ENCODE measurements at places on chromosomes 5 and 9. TPM values are rescaled to one million over a fixed set of nuclear protein-coding genes. Genes with fewer than 3 reads are reported as not detected.

DNA sequence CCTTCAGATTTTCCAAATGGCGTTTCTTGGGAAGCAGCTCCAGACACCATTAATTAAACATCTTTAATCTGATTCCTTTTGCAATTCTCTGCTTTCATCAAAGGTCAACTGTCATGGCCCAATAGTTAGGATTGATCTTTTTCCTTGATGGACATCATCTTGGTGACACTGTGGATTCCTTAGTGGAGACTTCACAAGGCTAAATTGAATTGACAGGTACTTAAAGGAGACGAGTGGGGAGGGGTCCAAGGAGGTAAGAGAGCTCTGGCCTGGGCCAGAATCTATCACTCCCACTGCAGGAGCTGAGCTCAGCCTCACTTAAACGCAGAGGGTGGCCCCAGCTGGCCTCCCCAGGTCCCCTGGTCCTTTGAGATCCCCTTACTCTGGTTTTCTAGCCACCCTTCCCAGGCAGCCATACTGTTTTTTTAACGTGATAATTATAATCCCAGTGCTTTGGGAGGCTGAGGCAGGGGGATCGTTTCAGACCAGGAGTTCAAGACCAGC lies 9.9 kb upstream of the HMCN2 start:
- DNase-seq: no peak

GRCh38 chr5:65778126-65778525 lies 56.1 kb downstream of the NLN start:
- DNase-seq: no peak

GRCh38 chr5:96928931-96929708 lies 6.8 kb upstream of the LNPEP start:
- no peak for DNase-seq

DNA sequence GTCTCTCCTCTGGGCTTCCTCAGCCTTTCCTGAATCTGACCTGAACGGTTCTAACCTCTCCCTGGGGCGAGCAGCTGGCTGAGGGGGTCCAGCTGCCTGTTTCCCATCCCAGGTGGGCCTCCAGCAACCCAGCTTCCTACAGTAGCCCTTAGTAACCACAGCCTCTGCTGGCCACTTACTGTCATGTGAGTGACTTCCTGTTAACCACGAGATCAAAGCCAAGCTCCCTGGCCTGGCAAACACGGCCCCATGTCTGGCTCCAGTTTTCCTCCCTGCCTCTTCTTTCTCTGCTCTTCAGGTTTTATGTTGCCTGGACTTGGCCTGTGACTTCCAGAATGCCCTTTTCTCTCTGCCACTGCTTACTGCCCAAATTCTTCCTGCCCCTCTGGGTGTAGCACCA lies 47.2 kb upstream of the DAB2IP start:
- DNase-seq: no peak

- DNase-seq: no peak
Observed at GRCh38 chr5:23234197-23234596, 273.2 kb upstream of the PRDM9 start.

- no peak for DNase-seq
Observed at GRCh38 chr5:134027288-134027615, 22.5 kb upstream of the VDAC1 start.

DNA sequence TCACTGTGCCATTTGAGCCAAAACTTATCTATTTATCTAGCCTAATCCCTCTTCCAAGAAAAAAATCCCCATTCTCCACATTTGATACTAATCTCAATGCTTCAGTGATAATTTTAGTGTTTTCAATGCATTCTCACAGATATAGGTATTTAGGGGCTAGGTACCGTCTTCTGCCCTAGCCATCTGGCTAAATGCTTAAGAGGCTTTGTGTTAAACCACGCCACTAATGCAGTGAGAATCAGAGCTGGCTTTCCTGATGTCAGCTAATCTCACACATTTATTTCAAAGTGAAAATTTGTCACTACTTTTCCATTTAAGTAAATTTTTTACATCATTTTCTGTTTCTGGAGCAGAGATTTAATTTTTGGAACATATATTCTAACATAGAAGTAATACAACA lies 479.7 kb downstream of the MAN2A1 start:
- no peak for DNase-seq

DNA sequence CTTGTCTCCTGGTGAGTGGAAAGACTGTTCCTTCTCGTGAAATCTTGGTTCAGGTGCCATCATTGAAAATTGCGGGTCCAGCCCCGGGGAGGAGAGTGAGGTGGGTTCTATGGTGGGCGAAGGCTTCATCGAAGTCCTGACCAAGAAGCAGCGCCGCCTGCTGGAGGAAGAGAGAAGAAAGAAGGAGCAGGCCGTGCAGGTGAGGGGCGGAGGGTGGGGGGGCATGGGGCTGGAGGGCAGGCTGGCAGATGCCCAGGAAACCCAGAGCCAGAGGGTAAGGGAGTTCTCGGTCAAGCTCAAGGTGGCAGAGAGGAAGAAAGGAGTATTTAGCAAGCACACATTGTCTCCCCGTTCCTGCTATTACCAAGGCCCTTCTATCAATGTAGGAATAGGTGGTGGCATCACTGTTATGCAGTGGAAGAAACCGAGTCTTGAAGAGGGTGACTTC lies 24.3 kb upstream of the POMT1 start:
- peak; percentile 61 for DNase-seq

The MARCOL gene
- not detected for total RNA-seq

GRCh38 chr5:54383941-54384340 lies 71.6 kb upstream of the HSPB3 start:
- no peak for DNase-seq

The IFNB1 gene
- not detected for total RNA-seq

The CCDC180 gene
- 52.3 TPM for total RNA-seq

The NNT gene
- total RNA-seq: 32.1 TPM

The PRDM9 gene
- 10.2 TPM for total RNA-seq

The STPG3 gene
- total RNA-seq: 14.6 TPM

GRCh38 chr5:159915904-159916840 lies at the start of gene ADRA1B:
TSS of gene ADRA1B (plus strand) at chr5:159916482. CDS start at chr5:159916906, 424 bp downstream.
- DNase-seq: peak; percentile 65

DNA sequence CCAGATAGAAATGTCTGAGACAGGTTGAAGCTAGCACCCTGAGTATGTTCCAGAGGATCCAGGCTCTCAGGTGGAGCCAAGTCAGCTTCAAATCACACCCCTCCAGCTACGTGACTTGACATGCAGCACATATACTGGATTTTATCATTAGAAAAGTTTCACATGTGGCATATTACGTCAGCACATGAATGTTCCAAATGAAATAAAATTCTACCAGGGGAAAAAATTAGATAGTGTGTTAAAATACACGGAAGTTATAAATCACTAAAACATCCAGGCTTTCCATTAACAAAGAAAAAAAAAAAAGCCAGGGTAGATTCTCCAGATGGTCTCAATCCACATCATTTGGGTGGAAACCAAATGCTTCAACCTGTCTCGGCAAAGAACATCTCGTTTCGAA lies 251.6 kb downstream of the MPDZ start:
- DNase-seq: no peak

DNA sequence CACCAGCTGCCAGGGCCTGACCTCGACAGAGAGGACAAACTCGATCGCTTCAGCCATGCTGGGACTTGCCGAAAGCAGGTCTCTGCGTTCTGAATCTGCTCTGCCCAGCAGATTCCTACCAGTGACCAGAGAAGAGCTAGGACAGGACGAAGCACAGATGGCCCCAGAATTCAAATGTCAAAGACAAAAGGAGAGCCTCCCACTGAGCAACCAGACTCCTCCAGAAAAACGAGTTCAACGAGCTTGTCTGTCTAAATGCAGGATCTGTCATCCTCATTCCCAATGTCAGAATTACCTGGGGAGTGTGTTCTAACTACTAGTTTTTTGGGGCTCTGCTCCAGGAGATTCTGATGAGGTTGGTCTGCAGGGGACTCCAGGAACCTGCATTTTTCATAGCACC lies 13.4 kb downstream of the AK8 start:
- no peak for DNase-seq

GRCh38 chr5:88930335-88930734 lies 47.4 kb upstream of the MEF2C start:
- no peak for DNase-seq

DNA sequence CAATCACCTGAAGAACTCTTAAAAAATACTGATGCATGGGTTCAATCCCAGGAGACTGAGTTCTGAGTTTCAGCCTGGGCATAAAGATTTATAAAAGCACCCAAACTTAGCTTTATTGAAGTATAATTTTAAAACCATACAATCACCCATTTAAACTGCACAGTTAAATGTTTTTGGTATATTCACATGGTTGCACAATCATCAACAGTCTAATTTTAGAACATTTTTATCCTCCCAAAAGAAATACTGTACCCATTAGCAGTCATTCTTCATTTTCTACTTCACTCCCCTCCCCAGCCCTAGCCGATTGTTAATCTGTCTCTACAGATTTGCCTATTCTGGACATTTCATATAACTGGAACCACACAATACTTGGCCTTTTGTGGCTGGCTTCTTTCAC lies 141.7 kb downstream of the ARSB start:
- no peak for DNase-seq

DNA sequence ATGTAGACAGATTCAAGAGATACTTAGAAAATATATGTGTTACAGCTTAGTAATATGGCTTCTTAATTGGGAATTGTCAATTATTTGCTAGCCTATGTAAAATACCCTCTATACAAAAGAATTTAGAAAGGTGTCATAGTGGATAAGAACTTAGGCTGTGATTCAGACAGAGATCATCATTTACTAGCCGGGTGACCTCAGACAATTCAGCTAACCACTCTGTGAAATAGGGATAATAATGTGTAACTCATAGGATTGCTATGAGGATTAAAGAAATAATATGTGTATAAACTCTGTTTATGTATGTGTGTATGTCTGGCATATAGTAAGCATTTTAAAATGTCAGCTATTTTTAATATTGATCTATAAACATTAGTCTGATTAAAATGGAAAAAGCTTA lies 5.9 kb upstream of the LARS1 start:
- DNase-seq: no peak

The SAP30L gene
- 56.9 TPM for total RNA-seq

The FOXI1 gene
- 0.19 TPM for total RNA-seq

DNA sequence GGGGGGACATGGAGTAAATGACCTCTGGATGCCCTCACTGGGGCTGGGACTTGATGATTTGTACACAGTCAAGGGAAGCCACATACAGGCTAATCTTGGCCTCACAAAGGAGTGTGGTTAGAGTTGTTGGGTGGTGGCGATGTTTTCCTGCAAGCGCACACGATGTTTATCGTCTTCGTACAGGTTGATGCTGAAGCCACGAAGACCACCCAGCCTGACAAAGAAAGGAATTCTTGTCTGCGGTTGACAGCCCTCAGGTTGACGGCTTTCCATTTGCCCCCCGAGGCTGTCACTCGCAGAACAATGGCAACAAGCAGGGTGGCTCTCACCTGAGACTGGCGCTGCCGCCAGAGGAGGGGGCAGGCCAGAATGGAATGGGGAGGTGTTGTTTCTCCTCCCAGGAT lies 14.1 kb upstream of the XPA start:
- no peak for DNase-seq

- DNase-seq: no peak
Observed at GRCh38 chr9:128943832-128944620, 3.4 kb downstream of the DOLK start.

The TLX3 gene
- total RNA-seq: not detected

DNA sequence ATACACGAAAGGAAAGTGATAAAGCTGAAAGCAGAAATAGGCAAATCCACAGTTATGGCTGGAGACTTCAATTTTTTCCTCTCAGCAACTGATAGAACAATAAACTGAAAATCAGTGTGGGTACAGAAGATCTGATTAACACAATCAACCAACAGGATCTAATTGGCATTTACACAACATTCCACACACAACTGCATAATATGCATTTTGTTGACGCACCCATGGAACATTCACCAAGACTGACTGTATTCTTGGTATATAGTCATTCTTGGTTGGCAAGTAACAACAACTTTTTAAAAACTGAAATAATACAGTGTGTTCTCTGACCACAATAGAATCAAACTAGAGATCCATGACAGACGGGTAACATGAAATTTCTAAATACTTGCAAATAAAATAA lies 218.7 kb upstream of the S1PR3 start:
- DNase-seq: no peak

- no peak for DNase-seq
Observed at GRCh38 chr5:43041110-43041668, 1.1 kb upstream of the ANXA2R start.

DNA sequence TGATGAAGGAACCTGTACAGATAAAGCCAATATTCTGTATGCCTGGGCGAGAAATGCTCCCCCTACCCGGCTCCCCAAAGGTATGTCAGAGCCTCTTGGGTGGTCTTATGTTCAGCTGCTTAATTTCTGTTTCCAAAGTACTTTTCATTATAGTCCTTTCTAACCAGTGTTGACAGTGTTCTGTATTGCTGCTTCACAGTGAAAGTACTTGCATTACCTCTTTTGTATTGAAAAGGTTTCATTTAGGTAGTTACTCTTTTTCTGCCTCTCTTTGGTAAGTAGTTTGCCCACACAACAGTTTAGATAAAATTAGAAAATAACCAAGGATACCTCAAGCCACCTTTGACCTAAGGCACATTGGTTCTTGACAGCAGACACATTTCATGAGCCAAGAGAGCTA lies 169.9 kb downstream of the PAM start:
- no peak for DNase-seq

- DNase-seq: no peak
Observed at GRCh38 chr5:95670568-95670967, 12.2 kb downstream of the SPATA9 start.

GRCh38 chr5:146027751-146028150 lies 77.6 kb downstream of the PLAC8L1 start:
- no peak for DNase-seq

- DNase-seq: peak; percentile 72
Observed at GRCh38 chr5:151742870-151743294, 15.5 kb downstream of the ATOX1 start.

- DNase-seq: no peak
Observed at GRCh38 chr5:116848954-116849581, 274.4 kb upstream of the SEMA6A start.

DNA sequence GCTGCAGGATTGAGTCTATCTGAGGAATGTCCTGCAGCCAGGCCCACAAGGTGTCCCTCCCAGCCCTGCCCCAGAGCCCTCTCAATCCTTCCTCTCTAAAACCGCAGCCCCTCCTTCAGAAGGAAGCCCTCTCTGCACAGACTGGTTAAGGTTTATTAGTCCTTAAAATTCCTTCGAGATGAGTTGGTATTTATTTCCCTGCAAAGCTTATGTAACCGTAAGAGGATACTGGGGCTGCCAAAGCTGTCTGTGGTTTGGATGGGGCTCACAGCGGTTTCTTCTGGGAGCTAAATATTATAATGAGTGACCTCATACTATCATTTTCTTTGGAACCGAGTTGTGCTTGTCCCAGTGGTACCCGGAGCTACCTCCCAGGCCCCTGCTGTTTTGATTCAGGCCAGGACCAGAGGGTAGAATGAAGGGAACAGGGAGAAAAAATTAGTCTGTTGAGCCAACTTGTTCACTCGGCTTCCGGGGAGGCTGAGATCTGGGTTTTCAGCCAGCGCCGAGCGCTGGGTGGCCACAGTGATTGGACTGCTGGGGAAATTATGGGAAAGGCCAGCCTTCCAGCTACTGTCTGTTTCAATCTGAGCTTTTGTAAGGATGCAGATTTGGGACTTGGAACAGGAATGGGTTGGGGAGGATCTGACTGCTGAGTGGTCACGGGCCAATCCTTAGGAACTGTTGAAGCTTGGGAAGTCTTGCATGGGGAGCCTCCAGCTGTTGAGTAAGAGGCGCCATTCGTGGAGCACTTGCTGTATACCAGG lies 107.5 kb downstream of the NDFIP1 start:
- peak; percentile 52 for DNase-seq

Data from testis (tissue), 5 donors.